ENCODE measurements at places on chromosomes 1 and 21. TPM values are rescaled to one million over a fixed set of nuclear protein-coding genes. Genes with fewer than 3 reads are reported as not detected.
A peak's percentile ranks its signal among the peaks of the same experiment; 100 is the strongest.

DNA sequence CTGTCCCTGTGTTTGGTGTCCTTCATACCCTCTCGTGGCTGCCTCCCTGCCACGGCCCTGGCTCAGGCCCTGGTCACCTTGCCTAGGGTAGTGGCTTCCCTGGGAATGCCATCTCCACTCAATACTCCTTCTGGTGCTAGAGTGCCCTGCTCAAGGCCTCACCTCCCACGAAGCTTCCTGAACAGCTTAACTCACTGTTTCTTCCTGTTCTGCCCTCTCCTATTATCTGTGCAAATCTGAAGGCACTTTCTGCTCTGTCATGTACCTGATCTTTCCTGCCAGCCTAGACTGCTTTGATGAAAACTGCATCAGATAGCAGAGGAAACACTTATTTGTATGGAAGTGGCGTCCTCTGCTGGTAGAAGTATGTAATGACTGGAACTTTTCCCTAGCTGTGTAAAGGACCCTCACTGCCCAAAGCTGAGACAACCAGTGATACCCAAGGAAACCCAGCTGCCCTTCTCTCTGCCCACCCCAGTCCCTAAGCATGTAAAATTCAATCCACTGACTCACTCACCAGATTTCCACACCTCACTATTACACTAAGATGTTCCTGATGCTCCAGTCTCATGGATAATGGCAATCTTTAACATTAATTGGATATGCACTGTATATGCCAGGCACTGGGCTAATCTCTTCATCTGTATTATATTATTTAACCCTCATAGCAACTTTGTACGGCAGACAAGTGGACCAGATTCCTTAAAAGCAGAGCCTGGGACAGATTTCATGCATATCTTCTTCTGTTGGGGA is 36.2 kb upstream of the BTG2 start:
- peak; percentile 93 for DNase-seq

DNA sequence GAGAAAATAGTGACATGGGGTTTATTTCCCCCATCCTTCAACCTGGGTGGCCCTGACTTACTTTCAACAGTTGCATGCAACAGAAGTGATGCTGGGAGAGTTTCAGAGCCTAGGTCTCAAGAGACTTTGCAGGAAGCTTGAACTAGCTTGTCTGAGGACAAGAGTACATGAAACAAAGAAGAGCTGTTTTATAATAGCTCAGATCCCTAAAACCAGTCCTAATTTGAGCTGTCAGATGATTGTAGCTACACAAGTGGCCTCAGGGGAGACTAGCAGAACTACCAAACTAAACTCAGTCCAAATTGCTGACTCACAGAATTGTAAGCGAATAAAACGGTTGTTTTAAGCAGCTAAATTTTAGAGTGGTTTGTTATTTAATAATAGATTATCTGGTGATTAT is 17.1 kb downstream of the RC3H1 start:
- DNase-seq: peak; percentile 81

DNA sequence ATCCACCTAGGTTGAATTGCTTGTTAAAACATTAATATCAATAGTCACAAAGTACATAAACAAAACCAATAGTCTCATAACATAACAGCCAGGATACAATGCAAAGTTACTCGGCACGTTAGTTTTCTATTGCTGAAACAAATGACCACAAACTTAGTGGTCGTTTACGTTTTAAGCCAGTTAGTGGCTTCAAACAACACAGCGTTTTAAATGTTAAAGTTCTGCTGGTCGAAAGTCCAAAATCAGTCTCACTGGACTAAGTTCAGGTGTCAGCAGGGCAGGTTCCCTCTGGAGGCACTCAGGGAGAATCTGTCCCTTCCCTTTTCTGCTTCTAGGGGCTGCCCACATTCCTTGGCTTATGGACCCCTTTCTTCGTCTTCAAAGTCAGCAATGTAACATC is 35.6 kb upstream of the ATP1A1 start:
- DNase-seq: no peak

- no peak for DNase-seq
Observed at GRCh38 chr21:32184065-32184464, 94.8 kb downstream of the MIS18A start.

RXFP4 gene
- 0.34 TPM for total RNA-seq

- no peak for DNase-seq
Observed at GRCh38 chr1:58887059-58887458, 103.2 kb upstream of the JUN start.

- DNase-seq: no peak
Observed at GRCh38 chr1:93448292-93448982, 519 bp downstream of the FNBP1L start.

CLDN17 gene
- total RNA-seq: not detected

- DNase-seq: no peak
Observed at GRCh38 chr1:212669600-212669999, 30.0 kb downstream of the BATF3 start.

GRCh38 chr1:30807318-30808066 is 49.9 kb upstream of the LAPTM5 start:
- DNase-seq: no peak

- no peak for DNase-seq
Observed at GRCh38 chr1:197143276-197143675, 3.2 kb downstream of the ASPM start.

RNF19B gene
- total RNA-seq: 36.8 TPM

GRCh38 chr1:78048446-78048845 is 2.7 kb downstream of the GIPC2 start:
- DNase-seq: no peak
